ENCODE measurements at places on chromosomes 1 and 21.
A peak's percentile ranks its signal among the peaks of the same experiment; 100 is the strongest.

DNA sequence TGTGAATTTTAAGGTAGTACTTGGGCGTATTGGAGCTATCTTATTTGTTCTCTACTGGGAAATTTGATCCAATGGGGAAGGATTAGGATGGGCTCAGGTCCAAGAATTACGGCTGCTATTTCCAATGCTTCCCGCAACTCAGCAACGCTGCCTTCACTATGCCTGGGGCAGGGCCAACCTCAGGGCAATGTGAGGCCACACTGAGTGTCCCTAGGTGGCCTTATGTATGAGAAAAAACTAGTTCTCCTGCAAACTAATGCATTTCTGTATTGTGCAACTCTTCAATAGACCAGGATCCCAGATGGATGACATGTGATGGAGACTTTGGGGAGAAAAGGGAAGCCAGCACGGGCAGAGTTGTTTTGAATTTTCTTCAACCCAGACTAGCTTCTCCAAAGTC is 168.1 kb downstream of the DUSP10 start:
- no peak for DNase-seq

DNA sequence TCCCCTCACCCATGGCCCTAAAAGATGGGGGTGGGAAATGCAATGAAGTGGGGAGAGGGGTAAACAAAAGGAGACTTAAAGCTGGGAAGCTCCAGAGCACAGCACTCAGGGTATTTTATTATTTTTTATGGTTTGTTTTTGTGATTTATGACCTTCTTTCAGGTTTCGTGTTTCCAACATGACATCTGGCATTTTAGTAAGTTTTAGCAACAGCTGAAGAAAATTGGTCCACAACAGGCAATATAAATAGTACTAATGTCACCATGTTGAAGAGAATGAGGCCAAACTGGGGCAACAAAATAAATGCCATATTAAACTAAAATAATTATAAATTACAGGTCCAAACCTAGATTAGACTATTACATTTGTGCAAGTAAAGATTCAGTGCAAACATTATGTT is 56.3 kb downstream of the TBX15 start:
- no peak for DNase-seq

- DNase-seq: no peak
Observed at GRCh38 chr21:41953249-41953830, 478 bp downstream of the C2CD2 start.

- DNase-seq: no peak
Observed at GRCh38 chr1:43549921-43550597, 19.4 kb downstream of the PTPRF start.

DNA sequence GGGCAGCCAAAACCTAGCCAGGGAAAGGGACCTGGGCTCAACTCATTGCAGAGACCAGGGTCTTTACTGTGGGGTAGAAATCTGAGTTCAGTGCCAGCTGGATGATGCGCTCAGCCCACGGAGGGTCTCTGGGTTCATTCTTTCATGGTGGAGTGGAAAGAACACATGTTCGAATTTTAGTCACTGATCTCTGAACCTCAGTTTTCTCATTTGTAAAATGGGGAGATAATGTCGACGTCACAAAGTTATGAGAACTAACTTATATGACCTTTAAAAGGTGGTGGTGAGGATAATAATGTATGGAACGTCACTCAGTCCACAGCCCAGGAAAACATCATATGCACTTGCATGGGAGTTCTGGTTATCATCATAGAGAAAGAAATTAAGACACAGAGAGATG is 1.2 kb upstream of the TAL1 start:
- DNase-seq: no peak

GRCh38 chr1:114075546-114076242 is 78.0 kb downstream of the SYT6 start:
- no peak for DNase-seq

GRCh38 chr21:41686664-41687063 is 80.2 kb downstream of the RIPK4 start:
- DNase-seq: no peak

GRCh38 chr1:43238085-43238484 is 31.7 kb upstream of the TMEM125 start:
- DNase-seq: no peak

GRCh38 chr1:175408986-175409385 is 216.4 kb upstream of the KIAA0040 start:
- DNase-seq: no peak

- no peak for DNase-seq
Observed at GRCh38 chr1:201605385-201606010, 66.6 kb downstream of the NAV1 start.

GRCh38 chr1:167756730-167757405 is 35.1 kb downstream of the MPZL1 start:
- no peak for DNase-seq

GRCh38 chr1:76070538-76070937 is 4.0 kb upstream of the ST6GALNAC3 start:
- DNase-seq: no peak

DNA sequence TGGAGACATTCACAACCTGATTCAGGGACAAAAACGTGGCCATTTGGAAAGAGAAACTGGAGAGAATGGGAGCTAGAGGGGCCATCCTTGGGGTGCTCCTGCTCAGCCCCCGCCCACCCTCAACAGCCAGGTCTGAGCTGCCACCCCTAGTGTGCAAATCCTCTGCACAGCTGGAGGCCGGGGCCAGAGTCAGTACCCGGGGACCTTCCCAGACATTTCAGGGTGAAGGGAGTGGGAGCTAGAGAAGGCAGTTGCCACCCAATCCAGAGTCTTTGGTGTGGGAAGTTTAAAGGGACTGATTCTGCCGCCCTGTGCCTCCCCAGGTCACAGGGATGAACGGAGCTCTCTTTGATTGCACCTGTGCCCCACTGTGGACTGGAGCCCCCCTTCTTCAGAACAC is 397.4 kb downstream of the MATN1 start:
- DNase-seq: no peak

- peak; percentile 7 for DNase-seq
Observed at GRCh38 chr1:159197561-159198557, 6.8 kb upstream of the ACKR1 start.

GRCh38 chr1:33322870-33323585 is 2.1 kb upstream of the A3GALT2 start:
- DNase-seq: no peak
